ENCODE measurements at places on chromosomes 5 and 9. TPM values are rescaled to one million over a fixed set of nuclear protein-coding genes. Genes with fewer than 3 reads are reported as not detected.

Gene PCDHGA8
- total RNA-seq, result 4.0 TPM

Gene TMEM232
- total RNA-seq, result 0.79 TPM

Gene SPINK4
- 0.91 TPM for total RNA-seq

Gene NXNL2
- total RNA-seq, result 1.3 TPM

Gene OR1Q1
- total RNA-seq, result not detected

Gene LTC4S
- total RNA-seq, result 2.3 TPM

Gene MATR3
- total RNA-seq, result 263 TPM

Gene ANKRD34B
- total RNA-seq, result not detected
